ENCODE measurements at places on chromosomes 12 and 14.

DNA sequence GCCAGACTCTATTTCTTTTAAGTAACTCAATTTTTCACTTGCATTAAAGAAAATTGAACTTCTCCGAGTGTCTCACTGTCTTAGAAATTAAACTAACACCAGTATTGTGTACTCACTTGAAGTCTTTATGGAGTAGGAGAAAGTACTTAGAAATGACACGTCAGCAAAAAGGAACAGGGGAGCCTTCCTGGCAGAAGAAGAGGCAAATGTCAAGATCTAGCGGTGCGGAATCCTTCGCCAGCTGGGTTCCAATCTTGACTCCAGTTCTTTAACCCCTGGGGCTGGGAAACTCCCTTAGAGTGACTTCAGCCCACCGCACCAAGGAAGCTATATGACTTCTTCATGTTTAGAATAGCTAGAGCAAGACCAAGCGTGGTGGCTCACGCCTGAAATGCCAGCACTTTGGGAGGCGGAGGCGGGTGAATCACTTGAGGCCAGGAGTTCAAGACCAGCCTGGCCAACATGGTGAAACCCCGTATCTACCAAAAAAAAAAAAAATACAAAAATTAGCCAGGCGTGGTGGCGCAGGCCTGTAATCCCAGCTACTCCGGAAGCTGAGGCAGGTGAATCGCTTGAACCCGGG, 34.4 kb downstream of the WBP11 start:
- no peak for DNase-seq

DNA sequence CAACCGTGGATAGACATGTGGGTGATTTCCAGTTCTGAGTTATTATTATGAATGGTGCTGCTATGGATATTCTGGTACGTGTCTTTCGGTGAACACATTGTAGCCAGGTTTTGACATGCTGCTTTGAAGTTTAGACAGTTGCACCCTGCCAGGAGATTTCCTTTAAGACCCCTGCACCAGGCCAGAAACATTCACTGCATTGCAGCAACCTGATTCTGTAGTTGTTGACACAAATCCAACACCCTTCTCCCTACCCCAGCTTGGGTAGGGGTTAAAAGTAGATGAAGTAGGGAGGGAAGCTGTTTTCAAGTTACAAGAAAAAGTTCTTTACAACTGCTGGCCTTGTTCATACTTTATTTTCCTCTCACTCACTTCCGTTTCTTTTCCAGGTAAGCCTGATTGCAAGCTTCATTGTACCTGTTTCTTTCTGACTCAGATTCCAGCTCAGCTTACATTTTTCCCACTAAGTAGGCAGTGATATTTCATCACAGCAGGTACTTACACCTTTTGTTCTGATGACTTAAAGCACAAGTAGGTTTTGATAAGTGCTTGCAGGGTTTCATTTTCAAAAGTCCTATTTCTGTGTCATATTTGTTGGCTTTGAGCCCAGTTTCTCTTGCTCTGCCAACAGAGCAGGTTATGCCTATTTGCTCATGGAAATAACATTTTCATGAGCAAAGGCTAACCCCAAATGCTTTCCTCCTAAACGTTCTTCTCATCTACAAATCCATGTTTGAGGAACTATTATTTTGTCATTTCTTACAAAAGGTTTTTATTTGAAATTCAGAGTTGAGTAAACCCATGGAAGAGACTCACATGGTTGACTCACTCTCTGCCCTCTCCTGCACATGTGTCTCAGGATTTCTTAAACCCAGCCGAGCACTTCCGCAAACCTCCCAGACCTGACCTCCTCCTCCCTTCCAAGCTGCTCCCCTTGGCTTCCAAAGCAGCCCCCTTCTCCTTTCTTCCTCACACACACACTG, 12.1 kb upstream of the LTA4H start:
- DNase-seq, result no peak

DNA sequence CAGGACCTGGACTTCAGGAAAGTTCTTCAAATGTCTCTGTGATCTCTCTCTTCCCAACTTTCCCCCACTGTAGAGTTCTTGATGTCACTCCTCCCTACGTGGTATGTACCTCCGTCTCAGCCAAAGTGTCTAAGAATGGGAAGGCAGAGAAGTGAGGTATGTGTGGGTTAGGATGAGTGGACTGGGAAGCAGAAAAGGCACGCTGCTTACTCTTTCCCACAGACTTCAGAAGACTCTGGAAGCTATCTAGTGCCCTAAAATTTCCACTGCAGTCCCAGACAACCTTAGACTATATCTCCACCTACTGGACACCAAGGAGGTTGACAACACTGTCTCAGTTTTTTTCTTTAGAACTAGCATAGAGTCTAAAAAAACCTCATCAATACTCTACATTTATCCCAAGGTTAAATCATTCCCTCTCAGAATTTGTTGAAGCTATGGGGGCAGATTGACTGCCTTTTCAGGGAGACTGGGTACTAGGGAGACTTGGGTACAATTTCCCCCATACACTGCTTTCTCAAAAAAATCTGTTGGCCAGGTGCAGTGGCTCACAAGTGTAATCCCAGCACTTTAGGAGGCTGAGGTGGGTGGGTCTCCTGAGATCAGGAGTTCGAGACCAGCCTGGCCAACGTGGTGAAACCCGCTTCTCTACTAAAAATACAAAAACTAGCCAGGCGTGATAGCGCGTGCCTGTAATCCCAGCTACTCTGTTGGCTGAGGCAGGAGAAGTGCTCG, 20.6 kb upstream of the ITGA5 start:
- DNase-seq, result no peak

GRCh38 chr12:132116709-132117557, 27.2 kb downstream of the DDX51 start:
- no peak for DNase-seq

DNA sequence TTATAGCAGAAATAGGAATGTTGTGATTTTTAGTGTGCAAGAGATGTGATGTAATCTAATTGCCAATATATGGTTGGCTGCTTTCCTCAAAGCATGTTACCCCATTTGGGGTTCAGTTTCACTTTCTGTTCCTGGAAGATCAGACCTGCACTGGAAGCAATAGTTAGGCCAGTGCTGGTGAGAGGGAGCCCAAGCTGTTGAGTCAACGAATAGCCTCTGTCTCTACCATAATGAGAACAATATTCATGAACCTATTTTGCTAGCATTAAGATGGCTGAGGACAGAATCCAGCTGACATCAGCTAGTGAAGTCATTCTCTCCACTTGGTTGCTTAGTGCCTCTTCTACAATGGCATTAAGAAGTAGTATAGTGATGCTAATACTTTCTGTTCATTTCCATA, 379.9 kb upstream of the DCN start:
- DNase-seq, result no peak

DNA sequence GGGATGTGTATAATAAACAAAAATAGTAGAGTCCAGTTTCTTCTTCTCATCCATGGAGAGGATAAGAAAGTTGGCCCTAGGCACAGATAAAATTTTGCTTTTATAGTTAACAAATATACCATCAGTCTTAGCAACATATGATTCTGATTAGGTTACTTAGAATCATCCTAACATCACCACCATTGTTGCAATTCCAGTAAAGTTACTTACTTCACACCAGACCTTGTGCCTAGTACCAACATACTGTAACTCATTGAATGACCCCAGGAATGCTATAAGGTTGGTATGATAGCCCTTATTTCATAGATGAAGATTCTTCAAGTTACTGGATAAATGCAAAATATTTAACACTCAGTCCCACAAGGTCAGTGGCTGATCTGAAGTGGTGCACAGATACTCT, 183.8 kb upstream of the ATP2B1 start:
- no peak for DNase-seq

DNA sequence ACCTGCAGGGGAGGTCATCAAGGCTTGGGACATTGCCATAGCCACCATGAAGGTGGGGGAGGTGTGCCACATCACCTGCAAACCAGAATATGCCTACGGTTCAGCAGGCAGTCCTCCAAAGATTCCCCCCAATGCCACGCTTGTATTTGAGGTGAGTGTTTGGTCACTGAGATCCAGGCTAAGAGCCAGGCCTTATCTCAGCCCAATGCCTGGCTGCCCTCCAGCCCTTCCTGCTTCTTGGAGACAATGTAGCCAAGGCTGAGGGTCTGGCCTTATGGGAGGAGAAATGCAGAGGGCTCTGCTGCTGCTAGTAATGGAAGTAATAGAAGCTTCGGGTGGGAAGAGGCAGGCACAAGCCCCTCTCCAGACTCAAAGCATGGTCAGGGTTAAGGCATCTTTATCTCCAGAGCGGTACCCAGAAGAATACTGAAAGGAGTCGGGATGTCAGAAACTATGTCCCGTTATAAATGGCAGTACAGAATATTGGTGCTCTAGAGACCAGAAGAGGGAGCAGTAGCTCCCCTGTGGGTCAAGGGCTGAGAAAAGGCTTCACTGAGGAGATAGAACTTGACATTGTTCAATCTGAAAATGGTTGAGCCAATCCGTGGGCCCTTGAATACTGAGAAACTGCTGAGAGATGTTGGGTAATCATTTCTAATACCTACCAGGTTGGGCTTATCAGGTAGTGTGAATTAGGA, 3.1 kb downstream of the FKBP4 start:
- no peak for DNase-seq

DNA sequence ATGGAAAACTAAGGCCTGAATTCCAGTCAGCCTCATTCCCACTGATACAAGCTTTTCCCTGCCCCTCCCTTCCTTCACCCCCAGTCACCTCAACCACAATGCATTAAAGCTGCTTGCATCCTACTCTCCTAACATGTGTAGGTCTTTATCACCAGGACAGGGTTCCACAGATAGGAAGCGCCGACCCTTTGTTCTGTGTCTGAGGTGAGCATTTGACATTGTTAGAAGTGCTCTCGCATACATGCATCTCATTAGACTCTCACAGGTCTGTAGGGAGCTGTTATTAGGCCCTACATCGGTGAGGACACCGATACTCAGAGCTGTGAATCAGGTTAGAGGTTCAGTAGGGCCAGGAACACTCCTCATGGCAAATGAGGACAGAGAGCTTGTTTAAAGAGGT, 13.2 kb upstream of the EDDM3A start:
- no peak for DNase-seq

DNA sequence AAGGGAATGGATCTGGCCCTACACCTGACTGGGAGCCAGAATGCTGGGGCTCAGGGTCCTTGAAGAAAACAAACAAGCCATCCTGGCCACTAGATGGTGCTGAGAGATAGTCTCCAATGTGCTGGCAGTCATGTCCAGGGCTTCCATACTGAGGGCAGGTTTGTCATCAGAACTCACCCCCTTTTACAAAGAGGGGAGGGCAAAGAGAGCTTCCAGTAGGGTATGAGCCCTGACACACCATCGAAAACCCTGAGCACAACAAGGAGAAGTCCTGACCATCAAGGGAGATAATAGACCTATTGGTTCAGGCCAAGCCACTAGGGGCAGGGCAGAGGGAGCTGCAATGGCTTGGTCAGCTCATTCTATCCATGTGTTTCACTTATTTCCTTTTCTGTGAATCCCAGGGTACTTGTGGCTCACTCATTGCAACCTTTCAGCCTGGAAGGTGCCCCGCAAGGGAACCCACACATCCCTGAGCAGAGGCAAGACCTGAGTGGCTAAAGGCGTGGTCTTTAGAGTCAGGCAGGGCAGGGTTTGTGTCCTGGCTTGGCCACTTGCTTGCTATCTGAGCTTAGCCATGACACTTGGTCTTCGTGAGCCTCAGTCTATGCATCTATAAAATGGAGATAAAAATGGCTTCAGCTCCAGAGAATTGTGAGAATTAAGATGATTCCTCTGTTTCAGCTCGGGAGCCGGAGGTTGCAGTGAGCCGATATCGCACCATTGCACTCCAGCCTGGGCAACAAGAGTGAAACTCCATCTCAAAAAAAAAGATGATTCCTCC, 6.2 kb upstream of the PLEKHH1 start:
- no peak for DNase-seq

GRCh38 chr12:131098178-131098981, 144.7 kb downstream of the ADGRD1 start:
- no peak for DNase-seq

DNA sequence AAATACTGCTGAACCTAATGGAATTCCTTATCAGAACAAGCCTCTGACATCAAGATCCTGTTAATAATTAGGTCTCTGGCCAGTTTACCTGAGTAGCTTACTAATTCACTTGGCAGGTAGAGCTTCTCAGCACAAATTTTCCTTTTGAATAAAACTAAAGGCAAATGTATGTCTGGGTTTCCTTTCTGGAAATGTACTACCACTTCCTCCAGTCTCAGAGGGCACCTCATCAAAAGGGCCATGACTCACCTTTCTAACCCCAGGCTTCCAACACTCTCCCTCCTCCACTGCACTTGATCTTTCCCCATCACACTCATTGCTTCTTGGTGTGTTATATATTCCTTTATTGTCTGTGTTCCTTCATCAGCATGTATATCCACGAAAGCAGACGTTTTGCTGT, 90.5 kb downstream of the SLC2A13 start:
- no peak for DNase-seq

DNA sequence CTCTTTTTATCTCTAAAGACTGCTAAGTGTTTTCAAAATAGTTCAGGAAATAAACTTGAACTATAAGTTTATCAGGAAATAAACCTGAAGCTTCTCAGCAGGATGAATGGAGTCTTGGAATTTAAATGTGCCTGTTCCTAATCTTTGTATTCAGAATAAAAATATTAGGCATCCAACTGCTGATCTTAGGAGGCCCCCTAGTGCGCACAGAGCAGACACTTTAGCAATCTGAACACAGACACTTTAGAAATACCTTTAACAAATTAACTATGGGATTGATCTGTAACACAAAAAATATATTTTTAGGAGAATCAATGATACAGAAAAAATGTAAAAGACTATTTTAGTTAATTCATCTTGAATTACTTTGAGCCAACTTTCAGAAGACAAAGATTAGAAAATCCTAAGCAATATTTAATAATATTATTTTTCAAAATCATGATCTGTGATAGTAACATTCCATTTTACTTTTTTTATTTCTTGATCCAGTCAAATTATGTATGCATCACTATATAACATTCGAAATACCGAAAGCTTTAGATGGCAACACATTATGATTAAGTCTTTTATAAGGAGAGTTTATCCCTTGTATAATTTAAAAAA, 80.9 kb downstream of the SLC41A2 start:
- no peak for DNase-seq

- DNase-seq, result no peak
Measured at GRCh38 chr14:25048170-25049016, 1.6 kb downstream of the STXBP6 start.

- DNase-seq, result no peak
Measured at GRCh38 chr12:11651785-11652184, 2.3 kb downstream of the ETV6 start.

GRCh38 chr12:132456944-132457495, 32.9 kb upstream of the FBRSL1 start:
- DNase-seq, result no peak

DNA sequence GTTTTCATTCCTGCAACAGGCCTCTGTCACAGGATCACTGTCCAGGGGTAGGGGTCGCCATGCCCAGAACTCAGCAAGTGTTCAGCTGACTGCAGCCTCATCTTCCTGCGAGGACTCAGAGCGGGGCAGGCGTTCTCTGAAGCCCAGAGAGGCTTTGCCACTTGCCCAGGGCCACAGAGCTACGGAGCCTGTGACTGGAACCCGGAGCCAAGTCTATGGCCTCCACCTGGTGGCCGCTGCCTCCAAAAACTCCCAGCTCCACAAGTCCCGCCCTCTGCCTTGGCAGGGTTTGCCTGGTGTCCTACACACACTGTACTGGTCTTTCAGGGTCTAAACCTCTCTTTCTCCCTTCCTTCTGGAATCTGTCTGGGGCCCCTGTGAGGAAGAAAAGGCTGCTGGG, 8.7 kb upstream of the PPP1R13B start:
- no peak for DNase-seq
